NCI-H1694 (cell line): ENCODE measurements at places on chromosomes 2 and 18.

- no peak for DNase-seq
Observed at GRCh38 chr18:34929336-34929780, 111.9 kb upstream of the MAPRE2 start.

DNA sequence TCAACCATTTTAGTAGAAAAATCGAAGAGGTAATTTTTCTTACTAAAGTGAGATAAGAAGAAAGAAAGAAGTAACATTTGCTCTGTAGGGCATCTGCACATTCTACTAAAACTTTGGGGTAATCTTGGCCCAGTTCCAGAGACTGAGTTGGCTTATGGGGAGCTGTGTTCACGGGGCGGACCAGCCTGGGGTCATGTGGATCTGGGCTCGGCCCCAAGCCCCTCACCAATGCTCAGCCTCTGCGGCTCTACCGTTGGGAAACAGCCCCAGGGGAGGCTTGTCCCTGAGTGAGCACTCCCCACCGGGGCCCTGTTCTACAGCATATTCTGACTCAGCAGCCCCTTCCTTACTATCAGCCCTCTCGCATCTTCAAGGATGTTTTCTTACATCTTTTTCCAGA, 132.3 kb downstream of the RTP5 start:
- no peak for DNase-seq

DNA sequence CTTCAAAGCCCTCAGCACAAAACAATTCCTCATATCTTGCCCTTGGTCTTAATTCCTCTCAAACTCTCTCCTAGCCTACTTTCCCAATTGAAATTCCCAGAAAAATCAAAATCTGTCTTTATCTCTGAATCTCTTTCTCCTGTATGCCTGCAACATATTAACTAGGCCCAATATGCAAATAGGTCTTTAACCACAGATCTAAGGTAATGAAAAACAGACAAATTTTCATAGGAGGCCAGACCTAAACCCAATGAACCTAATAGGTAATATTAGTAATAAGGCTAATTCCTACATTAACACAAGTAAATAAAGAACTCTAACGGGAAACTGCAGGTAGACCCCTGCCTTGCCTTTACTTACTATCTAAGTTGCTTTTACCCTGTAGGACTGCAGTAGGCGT, 41.4 kb downstream of the WDR33 start:
- DNase-seq = no peak

GRCh38 chr2:14140009-14140550, 492.4 kb upstream of the LRATD1 start:
- DNase-seq = no peak

- no peak for DNase-seq
Observed at GRCh38 chr2:26852405-26853306, 4.7 kb downstream of the DPYSL5 start.
